Upper lobe of right lung (tissue), 1 donor: ENCODE measurements at places on chromosomes 11 and 22. TPM values are rescaled to one million over a fixed set of nuclear protein-coding genes. Genes with fewer than 3 reads are reported as not detected.

DNA sequence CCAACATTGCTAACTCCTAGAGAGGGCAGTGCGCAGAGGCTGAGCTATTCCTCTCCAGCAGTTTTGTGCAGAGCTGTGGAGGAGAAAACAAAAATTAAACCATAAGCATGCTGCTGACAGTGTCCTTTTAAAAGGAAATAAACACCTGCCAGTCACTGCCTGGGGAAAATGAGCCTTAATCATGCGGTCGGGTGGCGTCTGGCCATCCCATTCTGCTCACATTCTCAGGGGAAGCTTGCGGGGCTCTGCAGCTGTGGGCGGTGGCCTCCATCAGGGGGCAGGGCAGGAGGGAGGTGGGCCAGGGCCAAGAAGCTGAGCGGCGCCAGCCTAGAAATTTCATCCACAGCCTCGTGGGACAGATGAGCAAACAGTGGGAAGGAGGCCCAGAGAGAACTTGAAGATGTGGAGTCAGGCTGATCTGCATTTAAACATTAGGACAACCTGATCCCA lies 71.0 kb upstream of the TP53I11 start:
- H3K4me3 ChIP-seq, result no peak overlapping the region
- peaks cover 20% of the 10 kb centered on the region for H3K4me1 ChIP-seq
- H3K36me3 ChIP-seq, result no peaks in the 10 kb centered on the region
- H3K27ac ChIP-seq, result peak overlapping the region; percentile 61

DNA sequence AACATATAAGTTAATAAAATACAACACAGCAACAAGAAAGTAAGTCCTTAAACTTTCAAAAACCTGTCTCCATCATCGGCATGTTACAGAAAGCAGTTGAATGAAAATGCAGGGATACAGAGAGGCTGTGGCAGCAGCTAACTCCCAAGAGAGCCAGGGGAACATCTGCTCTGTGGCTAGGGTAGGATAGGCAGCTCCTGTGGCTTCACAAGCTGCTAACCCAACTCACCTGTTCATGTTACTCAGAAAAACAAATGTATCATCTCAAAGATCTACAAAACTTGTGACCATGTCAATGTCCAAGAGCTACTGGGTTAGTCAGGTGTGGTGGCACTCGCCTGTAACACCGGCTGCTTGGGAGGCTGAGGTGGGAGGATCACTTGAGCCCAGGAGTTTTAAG lies 15.2 kb upstream of the PLAAT3 start:
- H3K4me3 ChIP-seq, result no peak overlapping the region
- peaks cover 67% of the 10 kb centered on the region for H3K36me3 ChIP-seq
- no peak overlapping the region for H3K27ac ChIP-seq
- H3K4me1 ChIP-seq, result no peaks in the 10 kb centered on the region
- no peaks in the 10 kb centered on the region for H3K27me3 ChIP-seq
- DNase-seq, result no peak

GRCh38 chr11:112795142-112795815 lies 165.9 kb upstream of the NCAM1 start:
- H3K4me3 ChIP-seq, result no peak overlapping the region
- no peak overlapping the region for H3K27ac ChIP-seq
- no peak for DNase-seq

NXPE4 gene
- not detected for total RNA-seq

DNA sequence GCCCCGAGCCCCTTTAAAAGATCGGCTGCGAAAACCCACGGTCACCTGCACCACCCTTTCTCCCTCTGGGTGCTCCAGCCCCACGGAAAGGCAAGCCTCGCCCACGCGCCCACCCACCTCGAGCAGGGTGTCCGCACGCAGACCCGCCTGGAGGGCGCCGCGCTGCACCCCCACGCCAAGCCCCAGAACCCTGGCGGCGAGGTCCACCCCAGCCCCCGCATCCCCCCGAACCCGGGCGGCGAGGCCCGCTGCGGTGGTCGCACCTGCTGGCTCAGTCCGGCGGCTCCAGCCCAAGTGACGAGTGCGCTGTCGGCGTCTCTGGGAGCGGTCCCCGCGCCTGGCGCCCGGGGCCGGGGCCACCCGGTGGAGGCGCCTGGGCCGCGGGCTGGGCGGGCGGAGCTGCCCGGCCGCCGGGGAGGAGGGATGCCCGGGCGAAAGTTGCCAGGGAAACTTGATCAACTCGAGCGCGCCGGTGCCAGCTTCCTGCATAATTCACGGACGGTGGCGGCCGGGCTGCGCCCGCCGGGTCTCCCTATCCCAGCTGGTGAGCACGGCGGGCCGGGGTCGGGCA lies 1.1 kb downstream of the SHANK2 start:
- H3K36me3 ChIP-seq, result no peaks in the 10 kb centered on the region
- peak overlapping the region; percentile 56 for H3K4me3 ChIP-seq
- H3K27me3 ChIP-seq, result peaks cover 37% of the 10 kb centered on the region
- H3K4me1 ChIP-seq, result peaks cover 6% of the 10 kb centered on the region

GRCh38 chr11:36216061-36216615 lies 73.1 kb downstream of the COMMD9 start:
- H3K4me1 ChIP-seq, result no peaks in the 10 kb centered on the region
- H3K27me3 ChIP-seq, result no peaks in the 10 kb centered on the region
- H3K36me3 ChIP-seq, result no peaks in the 10 kb centered on the region

MOB2 gene
- 58.9 TPM for total RNA-seq

- peak overlapping the region; percentile 51 for H3K4me3 ChIP-seq
- no peaks in the 10 kb centered on the region for H3K27me3 ChIP-seq
- DNase-seq, result peak; percentile 68
- peak overlapping the region; percentile 17 for H3K27ac ChIP-seq
Measured at GRCh38 chr11:1570896-1571759, 943 bp downstream of the DUSP8 start.

RAG2 gene
- not detected for total RNA-seq

DNA sequence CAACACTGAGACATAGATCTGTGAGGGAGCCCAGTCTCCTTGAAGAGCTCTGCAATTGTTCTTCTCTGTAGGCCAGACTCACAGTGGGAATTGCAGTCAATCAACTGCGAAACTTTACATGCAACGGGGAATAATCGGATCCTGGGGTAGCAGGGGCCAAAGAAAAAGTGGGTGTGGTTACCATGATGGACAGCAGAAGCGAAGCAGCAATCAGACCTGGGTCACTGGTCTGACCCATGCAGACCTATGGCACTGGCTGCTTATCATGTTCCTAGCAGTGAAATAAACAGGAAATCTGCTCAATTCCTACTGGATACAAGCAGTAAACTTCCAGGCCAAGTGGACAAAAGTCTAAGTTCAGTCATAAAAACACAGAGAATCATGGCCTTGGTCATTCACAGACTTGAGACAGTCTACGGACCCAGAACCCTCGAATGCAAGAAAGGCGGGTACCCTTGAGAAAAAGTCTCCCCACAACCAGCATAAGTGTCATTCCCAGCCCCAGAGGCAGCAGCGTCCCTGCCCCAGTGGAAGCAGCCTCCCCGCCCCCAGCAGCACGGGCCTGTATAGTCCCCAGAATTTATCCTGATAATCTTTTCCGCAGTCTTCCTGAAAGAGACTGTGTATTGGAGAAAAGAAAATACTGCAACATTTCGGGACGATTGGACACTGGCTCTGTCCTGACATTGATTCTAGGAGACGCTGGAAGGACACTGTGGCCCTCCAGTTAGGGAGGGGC lies 34.6 kb downstream of the ASCL2 start:
- no peaks in the 10 kb centered on the region for H3K36me3 ChIP-seq
- DNase-seq, result no peak
- no peaks in the 10 kb centered on the region for H3K4me1 ChIP-seq
- H3K27ac ChIP-seq, result peak overlapping the region; percentile 55

ANGPTL5 gene
- 0.23 TPM for total RNA-seq

DNA sequence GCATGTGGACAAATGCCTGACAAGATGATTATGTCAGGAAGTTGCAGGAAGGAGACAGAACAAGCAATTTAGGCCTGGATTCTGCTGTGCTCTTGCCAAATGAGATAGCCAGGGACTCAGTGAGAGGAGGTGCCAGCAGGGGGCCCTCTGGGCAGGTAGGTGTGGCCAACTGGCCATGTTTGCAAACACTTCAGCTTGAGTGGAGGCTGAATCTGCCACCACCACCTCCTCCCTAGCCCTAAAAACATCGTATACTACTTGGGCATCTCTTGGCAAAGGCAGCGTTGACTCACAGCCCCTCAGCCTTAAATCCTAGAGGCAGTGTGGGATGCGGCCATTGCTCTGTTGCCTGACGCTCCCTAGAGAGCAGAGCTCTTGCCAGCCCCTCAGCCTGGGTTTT lies 95.1 kb upstream of the PLET1 start:
- peak; percentile 73 for DNase-seq
- no peak overlapping the region for H3K27ac ChIP-seq
- H3K4me1 ChIP-seq, result no peaks in the 10 kb centered on the region
- no peak overlapping the region for H3K4me3 ChIP-seq
- H3K27me3 ChIP-seq, result no peaks in the 10 kb centered on the region

SLC22A9 gene
- total RNA-seq, result not detected

DNA sequence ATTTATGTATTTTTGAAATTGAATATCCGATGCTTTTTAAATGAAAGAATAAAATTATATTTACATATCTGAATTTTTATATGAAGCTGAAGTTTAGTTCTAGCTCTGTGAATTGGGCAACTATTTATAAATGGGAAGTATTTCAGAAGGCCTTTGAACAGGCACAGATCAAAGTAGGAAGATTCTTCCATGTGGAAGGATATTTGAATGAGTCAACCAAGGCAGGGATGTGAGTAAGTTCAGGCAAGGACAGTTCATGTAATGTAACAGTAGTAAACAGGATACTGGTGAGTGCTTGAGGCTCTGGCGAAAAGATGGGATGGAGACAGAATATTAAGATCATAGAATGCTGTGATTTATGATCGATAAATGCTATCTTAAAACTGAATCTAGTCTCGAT lies 417.8 kb upstream of the CCDC179 start:
- no peaks in the 10 kb centered on the region for H3K36me3 ChIP-seq
- H3K27ac ChIP-seq, result no peak overlapping the region
- DNase-seq, result no peak
- H3K27me3 ChIP-seq, result no peaks in the 10 kb centered on the region

DNA sequence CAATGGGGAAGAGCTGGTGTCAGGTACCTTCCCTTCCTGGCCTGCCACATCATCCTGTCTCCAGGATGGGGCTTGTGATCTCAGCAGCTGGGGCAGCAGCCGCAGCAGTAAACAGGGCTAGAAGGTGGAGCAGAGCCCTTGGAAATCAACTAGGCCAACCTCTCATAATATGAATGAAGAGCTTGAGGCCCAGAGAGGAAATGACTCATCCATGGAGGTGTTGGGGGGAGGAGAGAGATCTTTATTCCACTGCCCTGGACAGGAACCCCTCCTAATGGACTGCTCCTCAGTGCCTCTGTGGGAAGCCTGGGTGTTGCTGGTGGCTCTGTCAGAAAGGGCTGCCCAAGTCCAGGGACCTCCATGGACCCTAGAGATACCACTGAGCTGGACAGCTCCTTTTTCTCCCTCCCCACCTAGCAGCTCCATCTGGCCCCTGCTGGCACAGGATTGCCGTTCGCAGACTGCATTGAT lies 111.8 kb downstream of the OSBP2 start:
- peaks cover under 1% of the 10 kb centered on the region for H3K27me3 ChIP-seq
- peaks cover 9% of the 10 kb centered on the region for H3K4me1 ChIP-seq
- H3K4me3 ChIP-seq, result no peak overlapping the region
- DNase-seq, result no peak
- no peaks in the 10 kb centered on the region for H3K36me3 ChIP-seq

DNA sequence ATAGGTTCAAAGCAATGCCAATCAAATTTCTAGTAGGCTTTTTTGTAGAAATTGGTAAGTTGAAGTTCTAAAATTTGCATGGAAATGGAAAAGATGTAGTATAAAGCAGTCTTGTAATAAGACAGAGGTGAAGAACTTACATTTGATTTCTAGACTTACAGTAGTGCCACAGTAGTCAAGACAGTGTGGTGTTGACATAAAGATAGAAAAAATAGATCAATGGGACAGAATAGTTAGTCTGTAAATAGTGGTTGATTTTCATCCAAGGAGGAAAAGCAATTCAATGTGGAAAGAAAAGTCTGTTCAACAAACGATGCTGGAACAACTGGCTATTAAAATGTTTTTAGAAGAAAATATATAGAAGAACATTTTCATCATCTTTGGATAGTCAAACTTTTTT lies 67.9 kb downstream of the CHRDL2 start:
- no peaks in the 10 kb centered on the region for H3K4me1 ChIP-seq
- no peaks in the 10 kb centered on the region for H3K36me3 ChIP-seq
- no peaks in the 10 kb centered on the region for H3K27me3 ChIP-seq
- no peak for DNase-seq
- no peak overlapping the region for H3K4me3 ChIP-seq
- H3K27ac ChIP-seq, result no peak overlapping the region

DNA sequence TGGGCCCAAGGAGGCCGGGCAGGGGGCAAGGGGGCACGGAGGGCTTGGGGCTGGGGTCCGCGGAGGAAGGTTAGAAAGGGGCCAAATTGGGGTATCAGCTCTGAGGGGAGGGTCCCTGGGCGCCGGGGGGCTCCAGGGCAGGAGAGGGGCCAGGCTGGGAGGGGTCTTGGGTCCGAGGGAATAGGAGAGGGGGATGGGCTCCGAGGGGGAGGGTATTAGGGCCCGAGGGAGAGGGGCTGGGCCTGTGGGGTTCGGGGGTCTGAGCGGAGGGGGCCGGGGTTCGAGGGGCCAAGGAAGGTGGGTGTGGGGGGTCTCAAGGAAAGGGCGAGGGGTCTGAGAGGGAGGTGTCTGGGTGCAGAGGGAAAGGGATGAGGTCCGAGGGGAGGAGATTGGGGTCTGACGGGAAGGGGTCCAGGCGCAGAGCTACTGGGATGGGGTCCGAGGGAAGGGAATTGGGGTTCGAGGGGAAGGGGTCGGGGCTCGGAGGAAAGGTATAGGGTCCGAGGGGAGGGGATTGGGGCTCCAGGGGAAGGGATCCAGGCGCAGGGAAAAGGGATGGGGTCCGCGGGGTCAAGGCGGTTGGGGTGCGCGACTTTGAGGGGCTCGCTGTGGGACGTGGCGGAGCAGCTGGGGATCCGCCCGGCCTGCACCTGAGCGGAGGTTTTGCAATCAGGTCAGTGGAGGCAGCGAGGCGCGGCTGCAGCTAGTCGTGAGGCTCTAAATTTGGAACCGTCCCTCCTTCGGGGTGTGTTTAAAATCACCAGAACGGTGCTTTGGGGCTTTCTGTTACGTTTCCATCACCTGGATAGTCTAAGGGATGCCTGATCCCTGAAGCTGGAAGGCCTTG lies 728 bp downstream of the CTTN start:
- peaks cover 26% of the 10 kb centered on the region for H3K4me1 ChIP-seq
- no peaks in the 10 kb centered on the region for H3K36me3 ChIP-seq
- H3K27ac ChIP-seq, result peak overlapping the region; percentile 83

SLC22A8 gene
- not detected for total RNA-seq

- DNase-seq, result no peak
- no peaks in the 10 kb centered on the region for H3K4me1 ChIP-seq
- no peaks in the 10 kb centered on the region for H3K27me3 ChIP-seq
- H3K36me3 ChIP-seq, result peaks cover 42% of the 10 kb centered on the region
Measured at GRCh38 chr22:20404881-20405280, 10.9 kb downstream of the ZNF74 start.

MYO7A gene
- total RNA-seq, result 3.6 TPM

DNA sequence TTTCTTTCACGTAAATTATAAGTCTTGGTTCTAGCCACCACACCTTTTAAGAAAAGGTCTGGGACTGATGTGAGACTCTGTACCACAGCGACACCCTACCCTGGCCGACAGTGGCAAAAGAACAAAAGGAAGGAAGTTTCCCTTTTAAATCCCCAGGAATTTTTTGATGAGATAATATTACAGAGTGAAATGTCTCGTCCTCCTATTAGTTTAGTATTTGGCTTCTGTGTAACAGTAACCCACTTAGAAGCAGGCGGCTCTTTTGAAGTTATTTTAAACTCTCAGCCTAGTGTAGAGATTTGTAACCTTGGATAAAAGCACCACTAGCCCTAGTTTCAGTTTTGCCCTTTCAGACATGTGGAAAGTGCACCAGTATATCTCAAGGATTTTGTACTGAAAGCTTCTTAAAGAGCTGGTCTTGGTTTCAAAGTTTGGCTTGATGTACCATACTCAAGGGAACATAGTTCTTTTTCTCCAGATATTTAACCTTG lies 84.1 kb downstream of the C22orf31 start:
- peak overlapping the region; percentile 25 for H3K27ac ChIP-seq
- H3K4me3 ChIP-seq, result peak overlapping the region; percentile 14
- DNase-seq, result no peak
- no peaks in the 10 kb centered on the region for H3K27me3 ChIP-seq
- H3K36me3 ChIP-seq, result no peaks in the 10 kb centered on the region
